ENCODE measurements at places on chromosomes 2 and 18.

DNA sequence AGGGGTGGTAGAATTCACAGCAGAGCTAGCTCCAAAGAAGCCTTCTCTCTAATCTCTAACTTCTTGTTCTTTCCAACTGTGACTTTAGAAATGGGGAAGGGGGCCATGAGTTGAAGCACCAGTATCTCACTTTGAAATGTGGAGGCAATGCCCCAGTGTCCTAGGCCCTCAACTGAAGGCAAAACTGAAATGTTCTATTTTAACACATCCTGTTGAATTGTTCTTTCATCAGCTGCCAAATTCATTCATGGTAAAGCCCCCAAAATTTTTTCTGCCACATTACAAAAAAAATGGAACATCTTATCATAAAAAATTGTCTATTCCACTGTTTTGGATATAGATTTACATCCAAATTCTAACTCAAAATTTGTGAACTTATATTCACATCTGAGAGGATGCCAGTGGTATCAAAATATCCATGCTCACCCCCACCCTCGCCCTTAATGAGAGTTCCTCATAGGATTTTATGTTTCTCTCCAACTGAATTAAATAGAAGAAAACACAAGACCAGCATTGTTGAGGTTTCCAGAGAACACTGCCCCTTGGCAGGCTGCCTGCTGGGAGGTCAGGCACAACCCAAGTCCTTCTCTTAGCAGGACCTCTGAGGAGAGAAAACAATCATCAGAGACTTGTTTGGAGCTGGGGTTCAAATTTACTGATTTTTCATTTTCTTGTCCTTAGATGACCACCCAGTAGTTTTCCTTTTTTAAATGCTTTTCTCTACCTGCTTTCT, 147.4 kb upstream of the PGAP1 start:
- DNase-seq, result no peak

- DNase-seq, result peak; percentile 66
Observed at GRCh38 chr18:36298126-36298741, 721 bp downstream of the FHOD3 start.

DNA sequence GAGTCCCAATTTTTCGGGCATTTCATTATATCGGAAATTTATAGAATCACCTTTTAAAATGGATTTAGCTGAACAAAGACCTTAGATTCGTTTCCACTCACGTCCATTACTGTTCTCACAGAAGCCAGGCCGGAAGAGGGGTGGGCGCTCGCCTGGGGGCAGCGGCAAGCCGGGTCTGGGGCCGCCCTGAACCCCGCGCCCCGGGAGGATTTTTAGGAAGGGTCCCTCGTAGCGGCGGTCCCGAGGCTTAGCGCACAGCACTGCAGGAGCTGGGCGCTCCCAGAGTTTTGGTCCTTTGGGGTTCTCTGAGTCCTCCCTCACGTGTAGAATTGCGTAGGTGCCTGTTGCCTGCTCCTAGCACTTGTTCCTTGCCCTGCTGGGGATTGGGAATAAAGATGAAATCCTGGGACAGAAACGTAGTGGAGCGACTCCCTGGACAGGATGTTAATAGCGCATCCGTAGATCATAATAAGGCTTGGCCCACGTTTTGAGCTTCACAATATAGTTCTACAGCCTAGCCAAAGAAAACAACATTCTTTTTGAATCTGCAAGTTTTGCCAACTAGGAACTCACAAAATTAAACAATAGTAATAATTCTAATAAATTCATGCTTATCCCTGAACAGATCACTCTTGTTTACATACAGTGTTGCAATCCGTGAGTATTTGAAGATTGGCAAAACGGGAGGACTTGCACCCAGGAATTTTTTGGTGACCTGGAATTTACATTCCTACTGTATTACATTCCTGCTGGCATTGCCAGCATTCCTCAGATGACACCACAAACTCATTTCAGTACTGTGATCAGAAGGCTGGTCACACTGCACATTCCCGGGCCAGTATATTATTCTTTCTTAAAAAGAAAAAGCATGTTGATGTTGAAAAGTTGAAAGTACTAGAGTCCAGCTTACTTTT, 875 bp downstream of the C18orf63 start:
- DNase-seq, result no peak

- no peak for DNase-seq
Observed at GRCh38 chr2:26078939-26079338, 45.1 kb downstream of the RAB10 start.

DNA sequence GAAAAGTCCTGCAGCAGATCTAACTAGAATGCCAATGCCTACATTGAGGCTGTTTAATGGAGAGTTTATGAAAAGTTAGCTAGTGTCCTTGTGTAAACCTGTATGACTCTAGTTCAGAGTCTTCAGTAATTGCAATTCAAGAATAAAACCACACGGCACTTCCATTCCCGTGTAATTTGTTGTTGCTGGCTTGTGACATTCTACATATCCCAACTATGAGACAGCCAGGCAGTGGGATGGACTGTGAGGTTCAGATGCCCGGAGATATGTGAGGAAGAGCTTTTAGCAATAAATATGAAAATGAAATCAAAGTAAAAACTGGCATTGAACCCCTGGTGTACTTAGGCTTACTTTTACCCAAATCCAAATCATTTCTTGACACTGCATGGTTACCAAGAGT, 263.4 kb downstream of the NEDD4L start:
- DNase-seq, result no peak

- DNase-seq, result no peak
Observed at GRCh38 chr2:68832233-68832869, 38.8 kb downstream of the BMP10 start.

DNA sequence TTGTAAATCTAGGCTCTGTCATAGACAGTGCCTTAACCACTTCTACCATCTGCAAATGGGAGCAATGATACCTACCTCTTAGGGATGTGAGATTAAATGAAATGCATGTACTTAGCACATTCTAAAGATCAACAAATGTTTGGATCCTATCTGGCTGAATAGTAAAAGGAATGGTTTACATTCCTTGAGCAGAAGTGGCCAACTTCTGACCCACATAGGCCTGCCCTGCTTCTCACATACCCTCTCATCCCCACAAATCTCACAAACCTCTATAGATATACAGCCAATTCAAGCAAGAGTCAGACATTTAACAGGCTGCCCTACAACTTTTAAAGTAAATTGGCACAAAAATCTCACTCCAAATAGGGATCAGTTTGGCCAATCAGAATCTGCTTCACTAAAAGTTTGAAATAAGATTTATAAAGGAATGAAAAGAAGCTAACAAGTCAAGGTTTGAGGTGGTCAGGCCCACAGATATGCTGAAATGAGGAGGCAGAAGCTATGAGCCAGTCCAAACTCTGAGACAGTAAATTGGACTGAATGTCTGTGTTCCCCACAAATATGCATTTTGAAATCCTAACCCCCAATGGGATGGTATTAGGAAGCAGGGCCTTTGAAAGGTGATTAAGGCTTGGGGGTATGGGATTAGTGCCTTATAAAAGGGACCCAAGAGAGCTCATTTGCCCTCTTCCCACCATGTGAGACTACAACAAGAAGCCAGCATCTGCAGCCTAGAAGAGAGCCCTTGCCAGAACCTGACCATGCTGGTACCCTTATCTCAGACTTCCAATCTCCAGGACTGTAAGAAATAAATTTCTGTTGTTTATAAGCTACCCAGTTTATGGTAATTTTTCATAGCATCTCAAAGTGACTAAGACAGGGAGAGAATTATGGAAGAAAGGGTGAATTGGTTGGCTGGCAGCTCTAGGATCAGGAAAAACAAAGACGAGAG, 227.8 kb upstream of the RBMS1 start:
- no peak for DNase-seq

DNA sequence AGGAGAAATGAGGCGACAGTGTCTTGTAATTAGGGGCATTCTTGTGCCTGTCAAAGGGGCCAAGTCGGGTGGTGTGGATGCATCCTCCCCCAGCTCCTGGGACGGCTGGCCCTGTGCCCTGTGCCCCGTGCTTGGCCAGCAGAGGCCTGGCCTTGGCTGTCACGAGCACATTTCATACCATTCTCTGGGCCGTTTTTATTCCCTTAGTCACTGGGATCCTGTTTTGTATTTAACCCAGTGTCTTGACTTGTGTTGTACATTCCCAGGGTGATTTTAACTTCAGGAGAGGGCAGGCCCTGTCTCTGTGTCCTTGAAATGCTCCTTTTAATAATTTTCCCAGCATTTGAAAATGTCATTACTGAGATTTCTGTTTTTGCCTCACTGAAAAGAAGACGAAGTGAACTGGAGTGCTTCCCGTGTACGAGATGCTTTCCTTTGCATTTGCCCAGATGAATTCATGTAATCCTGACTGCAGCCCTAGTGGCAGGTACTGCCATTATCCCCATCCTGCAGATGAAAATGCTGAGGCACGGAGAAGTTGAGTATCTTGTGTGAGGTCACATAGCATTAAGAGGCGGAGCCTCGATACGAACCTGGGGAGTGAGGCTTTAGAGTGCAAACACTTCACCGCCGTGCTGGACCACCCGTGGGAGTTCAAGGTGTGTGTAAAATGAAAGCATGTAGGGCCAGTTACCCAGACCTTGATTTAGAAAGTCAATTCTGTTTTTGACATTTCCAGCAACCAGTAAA, 57.0 kb downstream of the SH3RF3 start:
- no peak for DNase-seq

GRCh38 chr2:122980671-122981070, 1044.4 kb upstream of the CNTNAP5 start:
- DNase-seq, result no peak

DNA sequence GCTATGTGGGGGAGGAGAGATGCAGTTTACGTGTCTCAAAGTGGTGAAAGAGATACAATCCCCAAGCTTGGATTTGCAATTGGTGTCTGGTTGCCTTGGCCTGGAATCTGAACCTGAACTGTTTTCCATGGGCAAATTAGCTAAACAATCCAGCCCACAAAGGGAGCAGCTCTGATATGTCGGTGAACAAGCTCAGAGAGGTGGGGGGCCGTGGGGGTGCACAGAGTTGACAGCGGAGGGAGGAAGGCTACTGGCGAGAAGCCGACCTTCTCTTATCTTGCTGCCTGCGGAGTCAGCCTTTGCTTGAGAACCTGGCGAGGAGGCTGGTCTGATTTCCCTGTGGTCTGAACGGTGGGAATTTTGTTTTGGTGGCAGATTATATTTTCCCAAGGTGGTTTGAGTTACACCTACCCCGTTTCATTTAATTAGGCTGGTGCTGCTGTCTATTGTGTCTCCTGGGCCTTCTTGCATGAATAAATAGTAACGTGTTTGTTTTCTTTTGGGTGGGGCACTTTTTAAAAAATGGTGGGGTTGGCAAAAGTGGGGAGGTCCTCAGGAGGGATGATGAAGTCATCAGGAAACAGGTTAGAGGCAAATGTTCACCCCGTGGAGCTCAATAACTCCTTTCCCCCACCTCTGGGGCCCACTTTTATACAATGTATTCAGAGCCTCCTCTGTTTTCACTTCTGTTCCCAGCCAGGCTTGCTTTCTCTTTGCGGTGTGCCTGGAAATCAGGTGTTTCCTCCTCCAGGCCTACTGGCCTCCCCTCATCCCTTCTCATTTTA, 80.9 kb upstream of the IGFBP5 start:
- no peak for DNase-seq

DNA sequence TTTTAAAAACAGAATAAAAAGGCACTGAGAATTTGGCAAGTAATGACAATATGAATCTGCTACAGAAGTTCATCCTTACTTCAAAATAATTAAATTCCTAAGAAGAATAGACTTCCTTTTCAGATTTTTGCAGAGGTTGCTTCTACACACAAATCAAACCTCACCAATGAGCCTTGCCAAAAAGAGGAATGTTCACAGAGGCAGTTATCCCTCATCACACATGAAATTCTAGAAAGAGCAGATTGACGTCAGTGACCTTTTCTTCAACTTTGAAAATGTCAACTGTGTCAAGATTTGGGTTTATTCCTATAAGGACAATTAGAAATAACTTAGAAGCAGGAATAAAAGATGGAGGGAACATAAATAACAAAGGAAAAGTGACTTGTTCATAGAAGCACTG, 64.6 kb downstream of the MBD2 start:
- DNase-seq, result no peak

DNA sequence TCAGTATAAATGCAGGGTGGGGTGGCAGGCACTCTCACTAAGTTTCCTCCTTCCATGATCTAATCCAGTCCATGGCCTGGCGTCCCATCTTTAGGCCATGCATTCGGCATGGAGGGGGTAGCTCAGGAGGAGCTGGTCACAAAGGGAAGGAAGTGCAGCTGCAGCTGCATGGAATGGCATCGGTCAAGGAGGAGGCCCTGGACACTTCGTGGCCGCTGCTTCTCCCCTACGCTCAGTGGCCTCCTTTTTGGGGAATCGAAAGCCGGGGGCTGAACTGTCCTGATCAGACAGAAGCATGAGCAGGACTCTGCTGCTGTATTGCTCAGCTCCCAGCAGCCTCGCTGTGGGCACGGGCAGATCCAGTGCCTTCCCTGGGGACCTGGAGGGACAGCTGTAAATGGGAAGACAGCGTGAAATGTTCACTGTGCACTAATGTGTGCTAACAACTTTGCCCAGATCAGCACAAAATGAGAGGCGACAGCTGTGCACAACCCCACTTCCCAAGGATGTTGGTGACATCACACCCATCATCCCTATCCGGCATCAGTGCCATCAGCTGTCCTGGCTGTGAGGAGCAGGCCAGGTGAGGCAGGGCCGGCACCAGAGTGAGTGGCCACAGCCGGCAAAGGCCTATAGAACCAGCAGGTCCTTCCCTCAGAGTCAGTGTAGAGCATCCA, 520.1 kb upstream of the RAB6C start:
- DNase-seq, result no peak

DNA sequence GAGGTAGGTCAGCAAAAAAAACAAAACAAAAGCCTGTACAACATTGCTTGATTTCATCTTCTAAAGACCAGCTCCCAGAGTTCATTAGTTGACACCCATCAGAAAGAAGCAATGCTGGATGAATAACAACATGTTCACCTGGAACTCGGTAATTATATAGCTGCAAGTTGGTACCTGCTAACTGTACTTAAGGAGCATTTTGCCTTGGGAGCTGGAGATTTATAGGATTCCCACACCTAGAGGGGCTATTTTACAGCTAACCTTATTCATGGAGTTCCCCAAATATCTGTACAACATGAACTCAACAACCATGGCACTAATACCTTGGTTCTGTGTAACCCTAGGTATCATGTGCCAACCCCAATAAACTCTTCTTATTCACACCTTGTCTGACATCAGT, 281.1 kb upstream of the NCKAP5 start:
- no peak for DNase-seq

DNA sequence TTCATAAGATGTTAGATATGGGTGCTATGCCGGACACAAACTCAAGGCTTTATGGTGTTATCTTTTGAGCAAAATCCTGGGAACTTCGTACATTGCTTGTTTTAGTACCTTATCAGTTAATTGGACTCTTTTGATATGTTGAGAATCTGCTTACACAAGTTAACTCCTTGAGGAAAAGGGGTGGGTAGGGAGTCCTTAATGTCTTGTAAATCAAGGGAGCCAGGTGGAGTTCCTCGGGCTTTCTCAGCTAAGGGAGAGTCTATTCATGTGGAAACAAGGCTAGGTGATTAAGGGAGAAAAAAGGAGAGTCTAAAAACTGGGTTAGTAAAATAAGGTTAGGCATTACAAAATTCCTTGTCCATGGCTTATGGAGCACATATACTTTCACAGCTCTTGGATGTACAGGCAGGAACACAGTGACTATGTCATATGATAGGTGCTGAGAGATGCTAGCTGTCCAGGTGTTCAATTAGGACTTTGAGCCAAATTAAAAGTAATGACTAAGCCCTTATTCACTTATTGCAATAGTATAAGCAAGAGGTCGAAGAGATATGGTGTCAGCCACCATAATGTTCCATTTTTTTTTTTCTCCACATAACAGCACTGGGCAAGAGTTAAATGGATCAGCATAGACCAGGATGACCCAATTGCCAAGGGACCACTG, 59.5 kb upstream of the DYNAP start:
- peak; percentile 34 for DNase-seq

- DNase-seq, result no peak
Observed at GRCh38 chr2:118350621-118351020, 262.4 kb downstream of the INSIG2 start.

GRCh38 chr2:226701052-226701451, 98.6 kb downstream of the IRS1 start:
- no peak for DNase-seq
